ENCODE measurements at places on chromosomes 13 and 19.

- DNase-seq: no peak
Measured at GRCh38 chr13:101931186-101931585, 470.7 kb downstream of the FGF14 start.

- DNase-seq: peak; percentile 98
Measured at GRCh38 chr13:34156841-34157365, 339.0 kb downstream of the RFC3 start.

- no peak for DNase-seq
Measured at GRCh38 chr13:43107780-43108179, 84.4 kb downstream of the DNAJC15 start.

DNA sequence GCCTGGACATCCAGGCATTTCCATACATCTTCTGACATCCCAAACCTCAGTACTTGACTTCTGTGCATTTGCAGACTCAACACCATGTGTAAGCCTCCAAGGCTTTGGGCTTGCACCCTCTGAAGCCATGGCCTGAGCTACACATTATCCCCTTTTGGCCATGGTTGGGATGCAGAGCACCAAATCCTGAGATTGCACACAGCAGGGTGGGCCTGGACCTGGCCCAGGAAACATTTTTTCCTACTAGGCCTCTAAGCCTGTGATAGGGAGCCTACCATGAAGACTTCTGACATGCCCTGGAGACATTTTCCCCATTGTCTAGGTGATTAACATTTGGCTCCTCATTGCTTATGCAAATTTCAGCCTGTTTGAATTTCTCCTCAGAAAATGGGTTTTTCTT, 853.4 kb upstream of the SPRY2 start:
- DNase-seq: no peak

- DNase-seq: no peak
Measured at GRCh38 chr19:29397748-29398147, 128.0 kb upstream of the VSTM2B start.

DNA sequence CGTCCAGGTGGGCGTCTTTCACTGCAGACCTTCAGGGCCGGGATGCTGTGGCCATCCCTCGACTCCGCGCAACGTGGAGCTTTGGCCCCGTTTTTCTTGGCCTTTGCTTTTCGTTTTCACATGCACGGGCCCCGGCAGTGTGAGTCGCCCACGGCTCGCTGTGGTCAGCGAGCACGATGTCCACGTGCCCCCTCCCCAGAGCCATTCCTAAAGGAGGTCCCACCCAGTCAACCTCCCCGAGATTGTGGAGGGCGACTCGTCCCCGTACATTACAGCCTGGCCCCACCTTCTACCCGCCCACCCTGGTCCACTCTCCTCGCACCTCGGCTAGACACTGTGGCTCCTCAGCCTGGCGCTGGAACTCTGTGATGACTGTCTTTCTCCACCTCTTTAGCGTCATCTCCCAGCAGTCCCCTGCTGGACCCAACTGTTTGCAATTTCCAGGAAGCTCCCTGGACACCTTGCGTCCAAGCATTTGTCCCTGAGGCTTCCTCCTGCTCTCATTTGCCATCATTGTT, 405 bp downstream of the ZNF446 start:
- DNase-seq: no peak

GRCh38 chr19:32407004-32407992, 1.7 kb downstream of the DPY19L3 start:
- no peak for DNase-seq

All from common myeloid progenitor, CD34-positive (primary cell).